HT1080 (cell line): ENCODE measurements at places on chromosomes 6 and 20.
A peak's percentile ranks its signal among the peaks of the same experiment; 100 is the strongest.

DNA sequence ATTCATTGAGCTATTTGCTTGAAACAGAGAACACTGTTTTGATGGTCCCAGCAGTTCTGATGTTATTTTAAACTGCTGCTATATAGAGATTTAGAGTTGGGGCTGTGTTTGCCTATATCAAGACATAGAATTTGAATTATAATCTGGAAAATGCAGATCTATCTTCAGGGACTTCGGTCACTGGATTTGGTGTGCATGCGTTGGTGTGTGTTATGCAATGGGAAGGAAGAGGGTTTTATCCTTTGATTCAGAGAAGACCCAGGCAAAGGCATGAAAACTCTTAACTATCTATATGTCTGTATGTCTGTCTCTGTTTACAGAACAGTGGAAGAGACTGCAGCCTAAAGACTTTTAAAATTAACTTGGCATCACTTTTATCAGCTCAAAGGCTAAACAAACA is 2.0 kb downstream of the ADGRB3 start:
- DNase-seq = no peak

GRCh38 chr6:51199733-51200260 is 381.1 kb downstream of the TFAP2B start:
- DNase-seq = no peak

GRCh38 chr20:44166477-44166876 is 20.5 kb downstream of the JPH2 start:
- DNase-seq = peak; percentile 63

- no peak for DNase-seq
These were observed 1.3 kb upstream of the FNDC11 start for GRCh38 chr20:63552481-63553249.

- DNase-seq = peak; percentile 94
These were observed 158.5 kb downstream of the SASH1 start for GRCh38 chr6:148501178-148501590.

DNA sequence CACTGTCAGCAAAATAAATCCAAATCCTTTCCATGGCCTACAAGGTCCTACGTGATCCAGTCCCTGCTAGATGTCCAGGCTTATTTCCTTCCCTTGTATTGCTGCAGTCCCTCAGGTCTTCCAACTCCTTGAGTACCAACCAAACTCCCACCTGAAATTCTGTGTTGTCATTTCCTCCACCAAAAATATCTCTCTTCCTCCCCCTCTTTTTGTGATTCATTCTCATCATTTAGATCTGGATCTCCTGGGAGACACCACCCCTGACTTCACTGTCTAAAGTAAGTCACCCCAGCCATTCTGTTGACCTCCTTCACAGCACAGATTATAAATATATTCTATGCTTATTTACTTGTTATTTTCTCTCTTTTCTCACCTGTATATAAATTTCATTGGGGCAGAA is 9.0 kb upstream of the LOC128125822 start:
- no peak for DNase-seq

- no peak for DNase-seq
These were observed 42.4 kb upstream of the ELOVL5 start for GRCh38 chr6:53391170-53391569.

DNA sequence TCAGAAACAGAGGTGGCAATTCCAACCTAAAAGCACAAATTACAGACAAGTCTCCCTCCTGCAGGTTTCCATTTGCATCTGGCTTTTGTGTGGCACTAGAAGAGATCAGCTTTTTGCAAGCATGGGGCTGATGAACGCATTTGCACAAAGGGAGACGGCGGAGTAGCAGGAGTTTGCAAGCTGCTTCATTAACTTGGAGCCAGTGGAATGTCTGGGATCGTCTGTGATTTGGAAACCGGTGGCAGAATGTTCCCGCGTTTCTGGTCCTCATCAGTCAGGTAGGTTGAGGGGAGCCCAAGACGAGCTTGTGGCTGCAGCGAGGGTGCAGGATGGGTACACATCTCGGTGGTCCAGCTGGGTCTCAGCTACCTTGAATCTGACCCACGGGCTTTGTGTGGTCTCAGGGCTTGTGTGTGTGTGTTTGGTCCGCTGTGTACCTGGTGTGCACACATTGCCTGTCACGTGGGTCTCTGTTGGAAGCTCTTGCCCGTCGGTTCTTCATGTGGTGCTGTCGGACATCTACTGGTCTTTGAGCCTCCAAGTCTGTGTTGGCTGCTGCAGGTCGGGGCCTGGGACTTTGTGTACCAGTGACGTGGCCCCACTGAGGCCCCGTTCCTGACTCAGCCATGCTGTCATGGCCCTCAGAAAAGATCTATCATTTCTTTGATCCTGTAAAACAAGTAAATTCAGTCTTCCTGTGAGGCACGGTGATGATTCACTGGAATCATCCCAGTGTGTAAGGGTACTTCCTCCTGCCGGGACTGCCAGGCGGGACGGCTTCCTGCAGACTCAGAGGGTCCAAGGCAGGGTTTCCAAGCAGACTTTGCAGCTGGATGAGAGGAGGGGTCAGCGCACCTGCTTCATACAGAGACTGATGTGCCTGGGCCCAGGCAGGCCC is 12.4 kb upstream of the MYT1 start:
- DNase-seq = peak; percentile 82

DNA sequence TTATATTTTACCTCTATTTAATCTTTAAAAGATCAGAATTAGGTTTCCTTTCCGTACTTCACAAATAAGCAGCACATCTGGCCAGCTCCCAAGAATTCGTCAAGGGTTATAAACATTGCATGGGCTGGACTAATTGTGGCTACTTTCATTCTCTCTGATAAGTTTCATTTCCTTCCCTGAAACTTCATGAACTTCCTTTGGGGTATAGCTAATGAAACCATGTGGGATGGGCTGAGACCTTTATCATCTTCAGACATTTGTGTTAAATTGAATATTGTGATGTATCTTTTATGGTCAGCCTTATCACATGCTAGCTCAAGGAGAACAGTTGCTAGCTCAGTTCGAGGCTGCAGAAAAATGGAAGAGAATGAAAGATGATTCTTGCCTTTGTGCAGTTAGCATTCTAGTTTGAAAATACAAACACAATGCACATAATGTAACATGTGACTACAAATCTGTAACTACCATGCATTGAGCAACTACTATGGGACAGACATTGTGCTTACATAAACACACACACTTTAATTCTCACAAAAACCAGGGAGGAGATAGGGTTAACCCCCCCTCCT is 1.7 kb upstream of the GMPR start:
- DNase-seq = peak; percentile 28

GRCh38 chr6:37521674-37522073 is 22.0 kb upstream of the CCDC167 start:
- no peak for DNase-seq

- no peak for DNase-seq
These were observed 4.2 kb upstream of the TSBP1 start for GRCh38 chr6:32375739-32376529.

DNA sequence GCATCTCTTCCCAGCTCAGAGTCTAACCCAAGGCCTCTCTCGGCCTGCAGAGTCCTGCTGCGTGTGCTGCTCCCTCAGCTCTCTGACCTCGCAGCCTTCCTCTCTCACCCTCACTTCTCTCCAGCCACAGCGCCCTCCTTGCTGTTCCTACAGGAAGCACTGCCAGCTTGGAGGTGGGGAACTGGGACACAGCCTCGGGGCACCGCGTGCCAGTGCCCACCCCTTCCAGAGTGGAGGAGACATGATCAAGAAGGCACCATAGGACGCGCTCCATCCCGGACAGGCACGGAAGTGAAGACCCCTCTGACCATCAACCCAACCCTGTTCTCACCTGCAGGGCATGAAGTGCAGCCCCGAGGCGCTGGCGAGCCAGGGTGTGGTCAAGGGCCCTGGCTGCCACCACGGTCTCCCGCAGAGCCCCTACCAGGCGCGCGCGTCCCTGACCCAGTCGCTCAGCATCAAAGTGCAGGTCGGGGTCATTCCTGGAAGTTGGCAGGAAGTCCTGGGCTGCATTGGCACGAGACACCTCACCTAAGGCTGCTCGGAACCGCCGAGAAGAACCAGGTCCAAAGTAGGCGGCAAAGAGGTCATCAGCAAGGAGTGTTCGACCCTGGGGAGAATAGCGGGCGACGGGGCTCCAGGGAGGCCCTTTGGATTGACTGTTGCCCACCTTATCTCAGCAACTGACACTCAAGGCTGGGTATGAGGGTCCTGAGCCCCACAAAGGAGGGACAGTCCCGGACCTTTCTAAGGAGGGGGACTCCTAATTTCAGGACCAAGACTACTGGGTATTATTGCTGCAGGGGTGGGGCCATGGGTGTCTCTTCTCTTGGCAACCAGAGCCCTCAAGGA is 1.3 kb downstream of the VWA7 start:
- no peak for DNase-seq

DNA sequence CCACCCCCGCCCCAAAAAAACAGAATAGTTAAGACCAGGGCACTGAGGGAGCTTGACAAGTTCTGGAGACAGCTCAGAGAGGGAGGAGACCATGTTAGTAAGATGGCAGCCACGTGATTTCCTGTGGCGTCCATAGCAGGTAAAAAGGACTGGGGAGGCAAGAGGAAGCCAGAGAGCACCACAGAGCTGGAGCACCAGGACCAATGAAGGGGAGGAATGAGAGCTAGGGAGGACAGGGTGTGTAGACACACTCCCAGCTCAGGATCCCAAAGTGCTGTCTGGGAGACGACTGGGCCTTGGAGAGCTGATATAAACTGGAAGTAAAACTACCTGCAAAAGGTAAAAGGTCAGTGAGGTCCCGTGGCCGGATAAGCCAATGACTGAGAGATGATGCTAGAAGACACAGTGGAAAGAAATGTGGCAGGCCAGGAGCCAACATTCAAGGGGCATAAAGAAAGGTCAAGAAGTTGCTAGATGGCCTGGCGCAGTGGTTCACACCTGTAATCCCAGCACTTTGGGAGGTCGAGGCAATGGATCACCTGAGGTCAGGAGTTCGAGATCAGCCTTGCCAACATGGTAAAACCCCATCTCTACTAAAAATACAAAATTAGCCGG is 39.0 kb downstream of the SLC23A2 start:
- no peak for DNase-seq

DNA sequence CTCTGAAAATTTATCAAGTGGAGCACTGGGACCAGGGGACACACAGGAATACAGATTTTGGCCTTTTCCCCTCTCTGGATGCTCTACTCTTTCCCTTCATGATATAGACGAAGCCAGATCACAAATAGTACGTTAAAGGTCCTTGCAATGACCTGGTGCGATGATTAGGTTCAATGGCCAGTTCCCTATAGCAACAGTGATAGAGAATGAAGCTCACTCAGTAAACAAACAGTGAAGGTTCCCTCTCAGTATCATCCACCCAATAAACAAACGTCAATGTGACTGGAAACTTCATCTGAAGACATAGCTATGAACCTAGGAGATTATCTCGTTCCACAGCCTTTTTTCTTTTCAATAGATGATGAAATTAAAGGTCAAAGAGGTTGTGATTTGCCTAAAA is 596.2 kb downstream of the KIF16B start:
- DNase-seq = no peak

GRCh38 chr6:116461331-116461931 is at the start of gene CALHM6:
Gene CALHM6 (plus strand): TSS chr6:116461375. CDS start chr6:116461930, 555 bp downstream.
- DNase-seq = no peak
